ENCODE measurements at places on chromosomes 13 and 19.

GRCh38 chr13:40681341-40682146 lies 15.1 kb upstream of the FOXO1 start:
- DNase-seq: no peak

GRCh38 chr13:36914648-36915047 lies 5.4 kb downstream of the SMAD9 start:
- no peak for DNase-seq

DNA sequence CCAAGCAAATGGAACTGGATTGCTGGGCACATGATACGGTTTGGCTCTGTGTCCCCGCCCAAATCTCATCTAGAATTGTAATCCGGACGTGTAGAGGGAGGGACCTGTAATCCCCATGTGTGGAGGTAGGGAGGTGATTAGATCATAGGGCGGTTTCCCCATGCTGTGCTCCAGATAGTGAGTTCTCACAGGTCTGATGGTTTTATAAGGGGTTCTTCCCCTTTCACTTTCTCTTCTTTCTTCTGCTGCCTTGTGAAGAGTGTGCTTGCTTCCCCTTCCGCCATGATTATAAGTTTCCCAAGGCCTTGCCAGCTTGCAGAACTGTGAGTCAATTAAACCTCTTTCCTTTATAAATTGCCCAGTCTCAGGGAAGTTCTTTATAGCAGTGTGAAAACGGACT lies 32.6 kb upstream of the MTIF3 start:
- DNase-seq: no peak

DNA sequence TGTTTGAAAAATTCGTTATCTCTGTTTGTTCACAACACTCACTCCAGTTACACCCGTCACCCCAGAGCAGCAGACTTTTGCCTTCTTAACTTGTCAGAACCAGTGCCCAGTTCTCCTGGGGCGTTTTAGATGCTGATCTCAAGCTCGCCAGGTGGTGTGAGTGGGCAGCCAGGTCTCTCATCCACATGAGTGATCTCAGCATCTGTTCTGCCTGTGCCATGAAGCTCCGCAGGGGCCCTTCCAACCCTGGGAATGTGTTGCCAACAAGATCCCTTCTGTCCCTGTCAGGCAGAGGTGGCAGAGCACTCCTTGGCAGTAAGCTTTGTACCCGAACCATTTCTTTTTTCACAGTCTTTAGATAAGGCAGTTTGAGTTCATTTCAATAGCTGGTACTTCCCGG lies 896.5 kb downstream of the UQCRFS1 start:
- no peak for DNase-seq

DNA sequence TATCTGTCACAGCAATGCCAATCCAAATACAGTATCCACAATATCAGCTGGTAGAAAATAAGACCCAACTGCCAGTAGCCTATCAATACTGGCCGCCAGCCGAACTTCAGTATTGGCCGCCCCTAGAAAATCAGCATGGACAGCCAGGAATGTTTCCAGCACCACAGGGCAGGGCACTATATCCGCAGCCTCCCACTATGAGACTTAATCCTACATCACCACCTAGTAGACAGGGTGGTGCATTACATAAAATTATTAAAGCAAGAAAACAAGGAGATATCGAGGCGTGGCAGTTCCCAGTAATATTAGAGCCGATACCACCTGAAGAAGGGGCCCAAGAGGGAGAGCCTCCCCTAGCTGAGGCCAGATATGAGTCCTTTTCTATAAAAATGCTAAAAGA lies 111.3 kb downstream of the ZNF486 start:
- no peak for DNase-seq

DNA sequence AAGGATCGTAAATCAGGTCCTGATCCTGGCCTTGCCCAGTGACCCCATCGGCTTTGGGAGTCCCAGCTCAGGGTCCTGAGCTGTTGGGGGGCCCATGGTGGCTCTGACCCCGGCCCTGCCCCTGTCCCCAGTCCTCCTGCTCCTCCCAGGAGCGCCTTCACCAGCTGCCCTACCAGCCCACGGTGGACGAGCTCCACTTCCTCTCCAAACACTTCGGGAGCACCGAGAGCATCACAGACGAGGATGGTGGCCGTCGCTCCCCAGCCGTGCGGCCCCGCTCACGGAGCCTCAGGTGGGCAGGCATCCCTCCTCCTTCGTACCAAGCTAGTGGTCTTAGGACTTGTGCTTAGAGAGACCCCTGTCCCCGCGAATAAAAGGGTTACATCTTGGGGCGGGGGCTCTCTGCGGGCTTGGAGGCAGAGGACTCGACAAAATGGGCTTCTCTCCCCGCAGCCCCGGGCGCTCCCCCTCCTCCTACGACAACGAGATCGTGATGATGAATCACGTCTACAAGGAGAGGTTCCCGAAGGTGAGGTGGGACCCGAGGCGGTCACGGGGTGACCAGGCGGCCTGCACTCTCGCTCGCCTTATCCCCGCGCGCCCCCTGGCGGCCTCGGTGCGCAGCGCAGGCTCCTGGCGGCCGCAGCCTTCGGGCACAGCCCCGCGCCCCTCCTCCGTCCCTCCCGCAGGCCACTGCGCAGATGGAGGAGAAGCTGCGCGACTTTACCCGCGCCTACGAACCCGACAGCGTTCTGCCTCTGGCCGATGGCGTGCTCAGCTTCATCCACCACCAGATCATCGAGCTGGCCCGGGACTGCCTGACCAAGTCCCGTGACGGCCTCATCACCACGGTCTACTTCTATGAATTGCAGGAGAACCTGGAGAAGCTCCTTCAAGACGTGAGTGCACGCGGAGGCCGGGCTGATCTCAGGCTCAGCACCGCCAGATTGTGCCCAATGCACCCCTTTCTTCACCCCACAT lies 9.1 kb downstream of the MAST1 start:
- DNase-seq: no peak

- DNase-seq: no peak
Measured at GRCh38 chr13:100480676-100481075, 107.9 kb downstream of the GGACT start.

- no peak for DNase-seq
Measured at GRCh38 chr19:34109596-34109995, 62.7 kb upstream of the LSM14A start.

- no peak for DNase-seq
Measured at GRCh38 chr19:5996623-5997320, 18.8 kb upstream of the RANBP3 start.

GRCh38 chr13:52421216-52421615 lies 15.2 kb upstream of the THSD1 start:
- no peak for DNase-seq

- peak; percentile 6 for DNase-seq
Measured at GRCh38 chr13:99269627-99270241, 11.6 kb upstream of the GPR18 start.

DNA sequence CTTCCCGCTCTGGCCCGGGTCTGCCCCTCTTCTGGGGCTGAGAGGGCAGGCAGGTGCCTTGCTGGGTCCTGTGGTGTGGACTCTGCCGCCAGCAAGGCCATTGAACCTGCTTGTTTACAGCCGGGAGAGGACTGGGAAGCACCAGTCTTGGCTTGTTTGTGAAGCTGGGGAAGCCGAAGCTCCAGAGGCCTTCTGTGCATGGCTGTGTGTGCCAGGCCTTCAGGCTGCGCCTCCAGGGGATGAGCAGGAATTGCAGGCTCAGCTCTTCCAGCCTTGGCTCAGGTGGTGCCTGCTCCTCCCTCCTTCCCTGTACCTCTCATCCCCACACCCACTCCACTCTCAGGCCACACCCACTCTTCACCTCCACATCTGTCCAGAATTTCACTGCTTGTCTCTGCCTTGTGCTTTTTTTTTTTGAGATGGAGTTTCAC lies 17.5 kb downstream of the NDUFB7 start:
- DNase-seq: peak; percentile 18

DNA sequence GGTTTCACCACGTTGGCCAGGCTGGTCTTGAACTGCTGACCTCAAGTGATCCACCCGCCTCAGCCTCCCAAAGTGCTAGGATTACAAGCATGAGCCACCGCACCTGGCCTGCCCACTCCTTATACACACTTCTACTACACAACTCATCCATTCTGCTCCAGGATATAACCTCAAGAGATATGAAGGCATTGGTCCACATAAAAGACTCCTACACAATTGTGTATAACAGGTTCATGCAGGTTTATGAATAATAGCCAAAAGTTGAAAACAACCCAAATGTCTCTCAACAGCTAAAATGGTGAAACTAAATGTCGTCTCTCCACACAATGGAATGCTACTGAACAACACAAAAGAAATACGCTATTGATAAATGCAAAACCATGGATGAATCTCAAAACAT lies 58.1 kb downstream of the INSR start:
- DNase-seq: no peak

GRCh38 chr13:43686557-43686956 lies 100.2 kb downstream of the ENOX1 start:
- DNase-seq: no peak

GRCh38 chr13:50071379-50071778 lies 56.1 kb downstream of the KCNRG start:
- no peak for DNase-seq

GRCh38 chr19:45075301-45076028 lies 813 bp downstream of the ZNF296 start:
- DNase-seq: peak; percentile 41

DNA sequence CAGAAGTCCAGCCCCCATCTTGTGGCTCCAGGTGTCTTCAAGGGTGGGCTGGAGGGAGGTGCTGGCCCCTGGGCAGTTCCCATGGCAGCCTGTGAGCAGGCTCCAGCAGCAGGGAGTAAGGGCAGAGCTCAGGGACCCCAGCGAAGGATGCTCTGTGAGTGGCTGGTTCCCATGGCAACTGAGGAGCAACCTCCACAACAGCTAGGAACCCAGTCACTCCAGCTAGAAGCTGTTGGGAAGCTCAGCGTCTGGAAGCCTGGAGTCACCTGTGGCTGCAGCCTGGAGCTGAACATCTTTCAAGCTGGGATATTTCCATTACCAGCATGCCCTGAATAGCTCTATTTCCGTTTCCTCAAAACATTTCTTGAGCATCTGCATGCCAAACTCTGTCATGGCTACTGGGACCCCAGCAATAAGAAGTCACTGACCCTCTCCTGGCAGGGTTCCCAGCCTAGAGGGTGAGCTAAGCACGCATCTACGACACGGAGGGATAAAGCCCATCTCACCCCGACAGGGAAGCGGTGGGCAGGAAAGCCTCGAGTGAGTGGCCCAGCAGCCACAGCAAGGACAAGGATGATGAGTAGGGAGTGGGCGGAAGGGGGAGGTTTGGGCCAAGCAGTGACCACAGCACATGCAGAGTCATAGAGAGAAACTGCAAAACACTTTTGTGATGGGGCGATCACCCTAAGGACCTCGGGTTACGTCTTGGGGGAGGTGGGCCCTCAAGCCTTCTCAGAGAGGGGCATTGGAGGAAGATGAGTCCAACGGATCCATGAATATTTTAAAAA lies 52.6 kb downstream of the ALOX5AP start:
- DNase-seq: no peak

GRCh38 chr19:1041272-1041834 lies 1.4 kb downstream of the ABCA7 start:
- DNase-seq: no peak

DNA sequence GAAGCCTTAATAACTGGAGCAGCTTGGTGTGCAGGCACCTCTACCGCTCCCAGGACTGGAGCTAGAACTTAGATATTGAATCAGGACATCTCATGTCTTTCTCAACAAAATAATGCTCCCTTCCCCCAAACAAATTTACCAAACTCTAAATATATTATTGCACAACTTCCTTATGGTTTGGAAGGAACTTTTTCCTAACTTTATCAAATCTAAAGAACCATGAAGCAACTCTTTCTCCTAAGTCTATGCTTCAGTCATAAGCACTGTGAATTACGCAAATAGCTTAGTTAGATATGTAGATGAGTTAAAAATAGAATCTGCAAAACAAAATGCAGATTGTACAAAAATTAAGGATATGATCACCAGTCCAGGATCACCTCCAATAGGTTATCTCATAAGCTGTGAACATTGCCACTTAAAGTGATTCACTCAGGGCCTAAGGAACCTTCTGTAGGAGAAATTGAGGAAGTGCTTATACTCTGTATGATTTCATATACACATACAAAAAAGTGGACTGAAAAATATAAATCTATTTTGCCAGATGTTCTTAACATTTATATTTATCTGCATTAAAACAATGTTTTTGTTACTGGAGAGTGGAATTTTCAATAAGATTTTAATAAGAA lies 20.4 kb upstream of the MAB21L1 start:
- DNase-seq: no peak

GRCh38 chr13:74973935-74974879 lies 507.8 kb downstream of the TBC1D4 start:
- no peak for DNase-seq

DNA sequence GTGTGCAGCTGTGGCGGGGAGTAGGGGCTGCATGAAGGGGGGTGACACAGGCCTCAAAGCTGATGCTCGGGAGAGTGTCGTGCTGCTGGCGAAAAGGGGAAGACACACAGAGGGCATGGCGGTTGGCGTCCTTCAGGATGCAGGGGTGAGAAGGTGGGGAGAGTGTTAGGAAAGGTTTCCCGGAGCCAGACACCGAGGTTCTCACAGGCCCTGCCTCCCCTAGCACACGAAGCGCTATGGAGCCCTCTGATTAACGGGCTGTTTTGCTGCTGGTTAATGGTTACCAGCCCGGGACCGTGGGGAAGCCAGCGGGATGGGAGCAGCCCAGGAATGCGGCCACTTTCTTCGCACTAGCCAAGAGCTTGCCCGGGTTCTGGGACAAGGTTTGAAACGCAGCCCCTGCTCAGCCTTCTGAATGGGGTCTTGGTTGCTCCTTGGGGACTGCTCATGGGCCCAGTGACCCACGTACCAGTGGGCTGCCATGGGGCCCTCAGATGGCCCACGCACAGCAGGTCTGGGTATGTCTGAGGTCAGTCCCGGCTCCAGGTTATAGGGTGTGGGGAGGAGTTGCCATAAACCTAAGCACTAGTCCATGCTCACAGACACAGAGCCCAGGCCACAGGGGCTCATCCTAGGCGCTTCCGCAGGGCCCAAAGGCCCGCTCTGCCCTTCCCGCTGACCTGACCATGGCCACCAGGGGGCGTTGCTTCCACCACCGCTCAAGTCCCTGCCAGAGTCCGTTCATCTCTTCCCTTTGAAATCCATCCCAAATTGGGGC lies 31.3 kb upstream of the ISYNA1 start:
- DNase-seq: peak; percentile 7

- no peak for DNase-seq
Measured at GRCh38 chr13:40941581-40941980, 77.5 kb downstream of the ELF1 start.

- no peak for DNase-seq
Measured at GRCh38 chr13:22432690-22433089, 748.1 kb upstream of the SGCG start.

GRCh38 chr13:20465218-20465879 lies 60.3 kb downstream of the CRYL1 start:
- no peak for DNase-seq
